ENCODE measurements at places on chromosomes 7 and 10.

- no peak for DNase-seq
These were observed 2.8 kb downstream of the SAMD9L start for GRCh38 chr7:93145354-93145753.

GRCh38 chr7:85154282-85154937 is 32.4 kb downstream of the SEMA3D start:
- DNase-seq: no peak

DNA sequence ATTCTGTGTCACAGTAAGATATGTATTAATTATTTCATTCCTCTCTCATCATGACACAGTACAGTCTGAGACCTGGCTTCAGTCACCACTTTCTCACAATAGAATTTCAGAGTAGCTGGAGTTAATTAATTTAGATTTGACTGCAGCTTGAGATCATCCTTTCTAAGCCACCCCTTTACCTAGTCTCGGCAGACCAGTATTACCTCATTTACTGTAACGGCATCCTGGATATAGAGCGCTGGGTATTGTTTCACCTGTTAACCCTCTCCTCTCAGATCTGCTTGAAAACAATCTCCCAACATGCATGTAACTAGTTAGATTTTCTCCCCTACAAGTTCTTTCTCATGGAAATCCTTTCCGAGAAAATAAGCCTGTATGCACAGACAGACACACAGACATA is 1057.5 kb downstream of the GATA3 start:
- DNase-seq: no peak

- DNase-seq: no peak
These were observed 4.6 kb downstream of the ARPC1B start for GRCh38 chr7:99379043-99379577.

GRCh38 chr7:136446751-136447150 is 421.7 kb upstream of the CHRM2 start:
- DNase-seq: no peak

- DNase-seq: no peak
These were observed 5.4 kb upstream of the DMTF1 start for GRCh38 chr7:87146740-87147386.

DNA sequence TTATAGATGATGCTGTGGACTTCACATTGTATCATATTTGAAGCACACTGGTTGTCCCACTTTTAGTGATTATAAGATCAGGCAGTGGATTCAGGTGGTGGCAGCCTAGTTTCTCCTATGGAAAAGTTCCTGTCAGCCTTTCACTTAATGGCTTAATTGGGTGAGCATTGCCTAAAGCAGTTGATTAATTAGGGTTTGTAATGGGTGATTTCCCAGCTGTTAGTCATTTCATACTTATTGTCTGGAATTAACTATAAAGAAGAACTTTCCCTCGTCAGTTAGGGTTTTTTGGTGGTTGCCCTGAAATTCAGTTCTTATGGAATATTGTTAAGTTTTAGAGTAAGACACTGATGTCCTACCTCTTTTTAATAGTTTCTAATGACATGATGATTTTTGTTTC is 78.8 kb downstream of the SLC25A40 start:
- no peak for DNase-seq

- no peak for DNase-seq
These were observed 100.3 kb downstream of the RAPGEF5 start for GRCh38 chr7:22256541-22257096.

DNA sequence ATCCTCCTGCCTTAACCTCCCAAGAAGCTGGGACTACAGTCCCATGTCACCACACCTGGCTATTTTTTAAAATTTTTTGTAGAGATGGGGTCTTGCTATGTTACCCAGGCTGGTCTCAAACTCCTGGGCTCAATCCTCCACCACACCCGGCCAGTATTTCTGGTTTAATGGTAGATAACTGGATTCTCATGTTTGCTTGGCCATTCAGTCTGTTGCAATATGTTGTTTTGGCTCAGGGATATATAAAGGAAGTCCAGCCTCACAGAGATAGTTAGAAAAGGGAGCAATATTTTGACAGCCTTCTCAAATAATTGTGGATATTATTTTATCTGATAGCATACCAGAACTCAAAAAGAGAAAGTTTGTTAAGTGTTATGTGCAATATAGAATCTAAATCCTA is 82.4 kb downstream of the BTAF1 start:
- no peak for DNase-seq

DNA sequence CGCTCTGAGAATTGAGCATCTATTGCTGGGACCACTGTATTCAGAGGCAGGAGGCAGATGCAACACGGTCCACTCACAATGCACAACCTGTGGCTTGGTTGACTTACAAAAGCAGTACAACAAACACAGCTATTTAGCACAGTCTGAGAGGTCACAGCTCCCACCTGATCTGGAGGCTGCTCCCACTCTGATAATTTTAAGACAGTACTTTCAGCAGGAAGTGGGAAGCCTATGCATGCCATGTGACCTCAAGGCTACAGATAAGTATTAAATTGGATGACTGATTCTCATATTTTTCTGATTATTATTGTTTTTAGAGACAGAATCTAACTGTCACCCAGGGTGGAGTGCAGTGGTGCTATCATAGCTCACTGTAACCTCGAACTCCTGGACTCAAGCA is 659.3 kb downstream of the PARD3 start:
- no peak for DNase-seq

DNA sequence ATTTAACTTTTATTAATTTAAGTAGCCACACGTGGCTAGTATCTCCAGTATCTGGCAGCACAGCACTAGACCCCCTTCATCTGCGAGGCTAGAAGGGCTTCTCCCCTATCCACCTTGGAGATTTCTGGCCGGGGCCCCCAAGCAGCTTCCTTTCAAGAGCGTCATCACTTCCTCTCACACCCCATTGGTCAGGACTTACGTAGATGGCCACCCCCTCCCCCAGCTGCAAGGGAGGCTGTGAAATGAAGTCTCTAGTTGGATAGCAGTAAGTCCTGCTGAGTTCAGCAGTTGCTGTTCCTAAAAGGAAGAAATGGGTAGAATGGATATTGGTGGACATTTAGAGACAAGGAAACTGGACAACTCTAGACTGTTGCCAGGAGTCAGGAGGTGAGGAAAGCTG is 33.8 kb upstream of the COMTD1 start:
- DNase-seq: no peak

DNA sequence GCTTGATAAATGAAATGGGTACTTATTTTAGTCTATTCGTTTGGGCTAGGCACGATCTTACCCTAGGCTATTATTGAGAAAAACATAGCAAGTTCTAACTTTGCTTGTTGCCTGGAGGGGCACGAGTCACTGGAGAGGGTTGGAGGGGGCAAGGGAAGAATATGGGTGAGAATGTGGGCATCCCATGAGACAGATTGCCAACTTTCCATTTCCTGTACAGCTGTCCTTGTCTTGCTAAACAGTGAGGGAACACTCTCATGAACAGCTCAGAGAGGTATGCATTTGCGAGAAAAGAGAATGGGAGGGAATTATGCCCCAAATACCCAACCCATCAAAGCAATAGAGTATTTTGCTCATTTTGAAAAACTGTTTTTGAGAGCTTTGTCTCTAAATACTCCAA is 9.2 kb downstream of the CDHR3 start:
- DNase-seq: no peak

DNA sequence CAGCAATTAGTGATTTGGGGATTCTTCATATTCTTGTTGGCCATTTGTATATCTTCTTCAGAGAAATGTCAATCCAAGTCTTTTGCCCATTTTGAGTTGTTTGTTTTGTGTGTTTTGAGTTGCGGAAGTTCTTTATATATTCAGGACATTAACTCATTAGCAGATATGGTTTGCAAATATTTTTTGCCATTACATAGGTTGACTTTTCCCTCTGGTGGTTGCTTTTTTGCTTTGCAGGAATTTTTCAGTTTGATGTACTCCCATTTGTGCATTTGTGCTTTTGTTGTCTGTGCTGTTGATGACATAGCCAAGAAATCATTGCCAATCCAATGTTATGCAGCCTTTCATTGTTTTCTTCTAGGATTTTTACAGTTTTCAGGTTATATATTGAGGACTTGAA is 63.6 kb upstream of the DNAJC1 start:
- DNase-seq: no peak

GRCh38 chr7:18583305-18583704 is 87.8 kb downstream of the HDAC9 start:
- DNase-seq: no peak

Data from activated gamma-delta T cell (primary cell).